Activated CD8-positive, alpha-beta memory T cell treated with anti-CD3 and anti-CD28 coated beads, Interleukin-2, amount 10 ng/mL, durations not matched to agents 7 days and 5 days (primary cell): ENCODE measurements at places on chromosomes 1 and 21. TPM values are rescaled to one million over a fixed set of nuclear protein-coding genes. Genes with fewer than 3 reads are reported as not detected.

DNA sequence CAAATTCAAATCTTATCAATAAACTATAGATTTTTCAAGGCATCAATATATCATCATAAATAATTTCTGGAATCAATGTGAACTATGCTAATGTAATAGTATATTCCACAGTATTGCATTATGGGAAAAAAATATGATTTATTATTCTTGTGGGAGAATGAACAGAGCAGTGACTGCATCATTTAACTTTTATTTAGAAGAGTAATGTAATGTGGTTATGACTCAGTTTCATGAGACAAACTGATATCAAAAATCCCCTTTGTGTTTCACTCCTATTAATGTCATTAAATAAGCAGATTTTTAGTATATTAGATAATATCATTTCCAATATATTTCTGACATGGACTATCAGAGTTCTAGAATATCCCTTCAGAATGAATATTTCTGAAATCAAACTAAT lies 187.6 kb downstream of the LRRC40 start:
- no peak overlapping the region for H3K4me3 ChIP-seq
- H3K27ac ChIP-seq, result no peak overlapping the region
- H3K36me3 ChIP-seq, result no peaks in the 10 kb centered on the region
- H3K27me3 ChIP-seq, result no peaks in the 10 kb centered on the region
- H3K4me1 ChIP-seq, result no peaks in the 10 kb centered on the region
- no peak for DNase-seq

DNA sequence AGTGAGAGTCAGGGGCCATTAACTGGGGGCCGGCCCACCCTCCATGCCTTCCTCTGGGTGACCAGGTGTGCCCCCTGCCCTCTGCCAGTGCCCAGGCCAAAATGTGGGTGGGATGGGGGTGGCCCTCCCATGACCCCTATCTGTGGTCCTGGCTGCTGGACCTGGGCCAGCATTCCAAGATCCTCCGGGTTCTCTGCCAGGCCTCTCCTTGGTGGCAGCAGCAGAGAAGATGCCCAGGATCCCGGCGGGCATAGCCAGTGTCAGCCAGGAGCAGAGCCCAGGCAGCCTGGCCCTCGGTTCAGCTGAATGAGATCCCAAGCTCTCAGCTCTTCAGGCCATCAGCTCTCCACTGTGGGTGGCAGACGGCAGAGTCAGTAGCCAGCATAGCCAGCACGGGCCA lies 31.3 kb upstream of the ACTRT2 start:
- H3K4me1 ChIP-seq, result no peaks in the 10 kb centered on the region
- no peaks in the 10 kb centered on the region for H3K27me3 ChIP-seq
- no peak overlapping the region for H3K4me3 ChIP-seq
- no peak for DNase-seq
- H3K27ac ChIP-seq, result no peak overlapping the region

DNA sequence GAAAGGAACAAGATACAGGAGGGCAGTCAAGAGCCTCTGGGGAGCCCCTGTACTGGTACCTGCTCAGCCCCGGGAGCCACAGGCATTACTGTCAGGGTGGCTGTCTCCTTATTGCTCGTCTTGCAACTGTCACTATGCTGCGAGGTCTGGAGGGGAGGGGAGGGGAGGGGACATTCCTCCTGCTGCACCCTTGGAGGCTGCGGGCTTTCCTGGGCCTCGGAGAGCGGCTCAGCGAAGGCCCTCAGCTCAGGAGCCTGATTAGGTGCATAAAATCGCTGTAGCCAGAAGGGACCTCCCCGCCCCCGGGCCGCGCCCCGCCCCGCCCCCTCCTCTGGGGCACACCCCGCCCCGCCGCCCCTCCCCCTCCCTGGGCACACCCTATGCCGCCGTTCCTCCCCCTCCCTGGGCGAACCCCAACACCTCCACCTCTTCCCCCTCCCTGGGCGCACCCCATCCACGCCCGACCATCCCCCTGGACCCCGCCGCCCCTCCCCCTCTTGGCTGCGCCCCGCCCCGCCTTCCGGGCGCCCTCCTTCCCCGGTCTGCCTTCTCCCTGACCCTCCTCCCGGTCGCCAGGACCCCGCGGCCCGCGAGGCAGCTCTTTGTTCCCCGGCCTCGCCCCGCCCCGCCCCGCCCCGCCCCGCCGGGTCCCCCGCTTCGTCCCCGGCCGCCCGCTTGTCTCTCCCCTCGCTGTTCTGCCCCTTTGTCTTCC lies 35.5 kb downstream of the CACHD1 start:
- peaks cover 4% of the 10 kb centered on the region for H3K4me1 ChIP-seq
- peak overlapping the region; percentile 56 for H3K27ac ChIP-seq
- peak; percentile 60 for DNase-seq
- peaks cover 72% of the 10 kb centered on the region for H3K27me3 ChIP-seq

DNA sequence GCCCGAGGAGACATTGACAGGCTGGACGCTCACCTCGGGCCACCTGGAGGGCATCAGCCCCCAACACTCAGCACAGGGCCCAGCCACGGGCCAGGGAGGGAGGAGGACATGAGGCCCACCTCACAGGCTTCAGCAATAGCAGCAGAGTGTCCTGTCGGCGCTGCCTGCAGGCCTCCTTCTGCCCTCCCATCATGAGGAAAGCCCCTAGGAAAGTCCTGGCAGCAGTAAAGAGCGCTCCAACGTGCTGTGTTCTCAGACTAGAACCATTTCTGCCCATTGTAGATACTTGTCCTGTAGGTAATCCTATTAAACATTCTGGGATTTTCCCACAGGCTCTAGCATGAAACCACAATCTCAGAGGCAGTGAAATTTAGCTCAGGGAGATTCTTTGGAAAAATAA lies 62.0 kb upstream of the GALNT2 start:
- H3K27me3 ChIP-seq, result peaks cover 26% of the 10 kb centered on the region
- DNase-seq, result no peak

DNA sequence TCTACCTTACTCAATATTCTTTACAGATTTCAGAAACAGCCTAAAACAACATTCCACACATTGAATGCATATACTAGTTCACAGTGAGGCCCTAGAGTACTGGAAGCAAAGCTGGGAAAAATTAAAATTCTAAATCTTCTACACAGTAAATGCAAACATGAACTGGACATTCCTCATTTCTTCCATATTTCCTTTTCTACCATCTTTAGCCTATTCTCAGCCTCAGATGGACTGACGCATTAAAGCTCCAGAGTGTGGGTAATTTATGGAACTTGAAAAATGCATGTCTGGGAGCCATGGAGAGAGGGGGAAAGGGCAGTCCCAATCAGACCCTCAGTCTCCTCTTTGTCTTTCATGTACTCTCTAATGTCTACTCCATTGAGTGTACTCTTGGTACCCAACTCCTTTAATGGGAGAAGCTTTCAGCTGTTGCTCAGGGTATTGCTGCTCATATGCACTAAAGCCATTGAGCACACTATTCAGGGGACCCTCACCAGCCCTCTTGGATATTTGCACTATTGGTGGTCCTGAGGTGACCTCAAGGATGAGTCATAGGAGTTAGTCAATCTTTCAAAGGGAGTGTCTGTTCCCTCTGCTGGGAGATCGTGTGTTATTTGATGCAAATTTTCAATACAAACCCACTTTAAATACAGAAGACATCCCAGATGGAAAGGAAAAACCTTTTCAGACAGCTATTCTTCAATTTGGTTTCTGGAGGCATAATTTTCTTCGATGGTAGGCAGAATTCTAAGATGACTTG lies 83.3 kb upstream of the KCNJ15 start:
- no peaks in the 10 kb centered on the region for H3K27me3 ChIP-seq
- DNase-seq, result no peak
- H3K36me3 ChIP-seq, result no peaks in the 10 kb centered on the region
- H3K4me3 ChIP-seq, result no peak overlapping the region
- no peak overlapping the region for H3K27ac ChIP-seq
- H3K4me1 ChIP-seq, result no peaks in the 10 kb centered on the region

DNA sequence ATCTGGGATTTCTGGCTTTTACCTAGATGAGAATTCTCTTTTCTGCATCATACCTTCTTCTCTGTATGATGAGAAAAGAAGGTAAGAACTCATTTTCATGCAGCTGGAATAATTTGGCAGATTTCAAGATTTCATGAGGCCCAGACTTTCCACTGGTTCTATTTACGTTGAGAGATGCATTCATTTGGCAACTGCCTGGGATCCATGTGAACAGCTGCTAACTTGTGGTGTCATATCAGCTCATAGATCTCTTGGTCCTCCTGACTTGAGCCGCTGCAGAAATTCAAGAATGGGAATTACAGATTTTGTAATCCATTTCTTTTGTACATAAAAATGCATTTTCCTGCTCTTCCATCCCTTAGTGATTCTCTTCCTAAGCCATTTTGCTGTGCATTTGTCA lies 17.1 kb upstream of the C1orf87 start:
- no peak overlapping the region for H3K4me3 ChIP-seq
- H3K36me3 ChIP-seq, result no peaks in the 10 kb centered on the region
- H3K4me1 ChIP-seq, result no peaks in the 10 kb centered on the region
- no peaks in the 10 kb centered on the region for H3K27me3 ChIP-seq
- DNase-seq, result no peak
- H3K27ac ChIP-seq, result no peak overlapping the region

GRCh38 chr1:177945943-177946650 lies 23.8 kb downstream of the SEC16B start:
- no peaks in the 10 kb centered on the region for H3K4me1 ChIP-seq
- DNase-seq, result peak; percentile 48
- H3K27me3 ChIP-seq, result no peaks in the 10 kb centered on the region
- H3K4me3 ChIP-seq, result no peak overlapping the region
- H3K27ac ChIP-seq, result no peak overlapping the region
- H3K36me3 ChIP-seq, result no peaks in the 10 kb centered on the region

- H3K27ac ChIP-seq, result no peak overlapping the region
- H3K36me3 ChIP-seq, result peaks cover 16% of the 10 kb centered on the region
- no peak overlapping the region for H3K4me3 ChIP-seq
- H3K4me1 ChIP-seq, result peaks cover 31% of the 10 kb centered on the region
- no peak for DNase-seq
- H3K27me3 ChIP-seq, result no peaks in the 10 kb centered on the region
Observed at GRCh38 chr1:75727571-75727970, 3.1 kb downstream of the ACADM start.

Gene RSPO1
- total RNA-seq, result not detected

Gene AQP10
- total RNA-seq, result not detected

Gene SMG5
- total RNA-seq, result 89.4 TPM

Gene HEYL
- not detected for total RNA-seq
